ENCODE measurements at places on chromosomes 7 and 10. TPM values are rescaled to one million over a fixed set of nuclear protein-coding genes. Genes with fewer than 3 reads are reported as not detected.

XPNPEP1 gene
- total RNA-seq = 166 TPM

SUV39H2 gene
- total RNA-seq = 12.2 TPM

FANK1 gene
- 1.0 TPM for total RNA-seq

PON3 gene
- 0.13 TPM for total RNA-seq

HUS1 gene
- total RNA-seq = 8.9 TPM

FAM237B gene
- total RNA-seq = not detected

UPK3B gene
- total RNA-seq = 0.38 TPM

BCCIP gene
- 28.4 TPM for total RNA-seq

ZNF746 gene
- 11.3 TPM for total RNA-seq

PTPN20 gene
- total RNA-seq = 0.76 TPM

HMX3 gene
- not detected for total RNA-seq

GSTO2 gene
- total RNA-seq = 0.51 TPM

NCF1 gene
- under 0.01 TPM for total RNA-seq

CLCN1 gene
- not detected for total RNA-seq

ZNF775 gene
- 4.7 TPM for total RNA-seq

SAMD8 gene
- total RNA-seq = 22.5 TPM

ITIH5 gene
- 1.0 TPM for total RNA-seq

ARHGEF35 gene
- 0.13 TPM for total RNA-seq

VSTM2A gene
- not detected for total RNA-seq

CD36 gene
- 151 TPM for total RNA-seq

CCDC126 gene
- 17.6 TPM for total RNA-seq

MEIG1 gene
- total RNA-seq = not detected

C7orf57 gene
- total RNA-seq = not detected

SFTPA1 gene
- not detected for total RNA-seq

SRGN gene
- total RNA-seq = 218 TPM

PKD2L1 gene
- total RNA-seq = not detected

SYNPO2L gene
- total RNA-seq = not detected

ARF5 gene
- total RNA-seq = 170 TPM

HSPA12A gene
- total RNA-seq = 0.77 TPM

CTAGE4 gene
- not detected for total RNA-seq

SLC39A12 gene
- total RNA-seq = under 0.01 TPM

SORCS1 gene
- total RNA-seq = not detected

PPP2R2D gene
- total RNA-seq = 34.6 TPM

ABCC2 gene
- 0.51 TPM for total RNA-seq

WNT8B gene
- under 0.01 TPM for total RNA-seq

CASTOR2 gene
- 14.7 TPM for total RNA-seq

MEOX2 gene
- total RNA-seq = 2.1 TPM

LIPJ gene
- not detected for total RNA-seq

OR2A5 gene
- not detected for total RNA-seq

SPDYE9 gene
- not detected for total RNA-seq

FEZF1 gene
- not detected for total RNA-seq

PPP1R9A gene
- total RNA-seq = 9.6 TPM

HECW1 gene
- not detected for total RNA-seq

CCM2 gene
- 44.4 TPM for total RNA-seq

All from dermis microvascular lymphatic vessel endothelial cell (primary cell).